ENCODE measurements at places on chromosomes 12 and 14.

DNA sequence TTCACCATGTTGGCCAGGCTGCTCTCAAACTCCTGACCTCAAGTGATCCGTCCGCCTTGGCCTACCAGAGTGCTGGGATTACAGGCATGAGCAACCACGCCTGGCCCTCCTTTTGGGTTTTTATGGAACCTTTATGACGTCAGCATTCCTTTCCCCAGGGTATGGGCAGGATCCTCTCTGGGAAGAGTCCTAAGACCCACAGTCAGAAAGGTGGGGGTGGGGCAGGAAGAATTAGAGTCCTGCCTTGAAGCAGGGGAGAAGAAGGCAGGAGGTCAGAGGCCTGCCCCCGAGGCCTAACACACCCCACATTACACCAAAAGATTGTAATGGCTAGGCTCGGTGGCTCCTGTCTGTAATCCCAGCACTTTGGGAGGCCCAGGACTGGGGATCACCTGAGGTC lies 30.8 kb upstream of the CDK17 start:
- no peak for DNase-seq

GRCh38 chr14:45721472-45721871 lies 468.5 kb upstream of the MIS18BP1 start:
- no peak for DNase-seq

DNA sequence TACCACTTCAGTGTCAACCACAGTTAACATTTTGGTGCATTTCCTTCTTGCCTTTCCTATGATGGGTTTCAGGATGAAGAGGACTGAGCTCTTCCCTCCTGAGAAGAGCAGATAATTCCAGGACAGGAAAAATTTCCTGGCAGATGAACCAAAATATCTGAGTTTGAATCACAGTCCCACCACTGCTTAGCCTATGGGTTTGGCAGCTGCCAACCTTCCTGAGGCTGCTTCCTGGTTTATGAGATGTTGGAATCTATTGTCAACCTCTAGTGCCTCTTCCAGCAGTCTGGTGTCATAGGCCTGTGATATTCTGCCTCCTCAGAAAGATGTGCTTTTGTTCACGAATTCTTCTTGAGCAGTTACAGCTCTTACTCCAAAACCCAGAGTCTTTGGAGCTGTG lies 197.4 kb upstream of the FRMD6 start:
- no peak for DNase-seq

- no peak for DNase-seq
Measured at GRCh38 chr12:13127444-13127843, 24.0 kb upstream of the GSG1 start.

DNA sequence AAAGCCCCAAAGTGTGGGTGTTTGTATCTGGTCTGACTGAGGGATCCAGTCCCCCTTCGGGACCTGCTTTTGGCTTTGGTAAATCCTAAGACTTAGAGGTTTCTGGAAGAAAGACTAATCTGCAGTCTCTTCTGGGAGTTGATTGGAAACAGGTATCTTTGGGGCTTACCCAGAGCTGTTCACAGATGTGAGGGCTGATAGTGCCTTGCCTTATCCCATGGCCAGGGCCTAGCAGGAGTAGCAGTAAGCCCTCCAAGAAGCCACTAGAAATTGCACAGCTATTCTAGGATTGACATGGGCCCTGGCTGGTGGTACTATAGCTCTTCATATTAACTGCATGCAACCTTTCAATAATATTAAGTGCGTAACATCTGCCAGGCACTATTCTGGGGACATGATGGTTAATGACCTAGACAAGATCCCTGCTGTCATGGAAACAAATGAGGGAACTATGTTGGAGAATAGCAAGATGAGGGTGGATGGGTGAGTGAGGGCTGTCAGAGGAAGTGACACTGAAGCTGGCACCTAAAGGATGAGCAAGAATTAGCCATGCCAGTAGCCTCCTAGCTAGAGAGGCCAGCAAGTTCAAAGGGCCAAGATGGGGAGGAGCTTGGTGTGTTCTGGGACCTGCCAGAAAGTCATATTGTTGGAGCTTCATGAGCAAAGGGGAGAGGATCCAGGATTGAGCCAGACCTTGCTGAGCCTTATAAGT lies 71.7 kb downstream of the CRADD start:
- no peak for DNase-seq

DNA sequence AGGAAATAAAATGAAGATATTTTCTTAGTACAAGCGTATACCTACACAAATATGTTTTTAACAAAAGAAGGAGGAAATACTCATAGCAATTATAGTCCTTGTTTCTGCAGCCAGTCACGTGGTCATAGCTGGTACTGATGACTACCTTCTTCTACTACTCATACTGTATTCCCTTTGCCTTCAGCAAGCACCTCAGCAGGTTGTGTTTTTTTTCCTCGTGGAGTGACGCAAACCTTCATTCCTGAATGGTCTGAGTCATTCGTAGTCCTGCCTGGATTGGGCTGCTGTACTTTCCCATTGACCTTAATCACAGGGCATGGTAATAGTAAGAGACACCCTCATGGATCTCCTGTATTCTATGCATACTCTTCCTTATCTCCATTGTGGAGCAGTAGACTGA lies 25.7 kb upstream of the SLC16A7 start:
- DNase-seq = no peak

DNA sequence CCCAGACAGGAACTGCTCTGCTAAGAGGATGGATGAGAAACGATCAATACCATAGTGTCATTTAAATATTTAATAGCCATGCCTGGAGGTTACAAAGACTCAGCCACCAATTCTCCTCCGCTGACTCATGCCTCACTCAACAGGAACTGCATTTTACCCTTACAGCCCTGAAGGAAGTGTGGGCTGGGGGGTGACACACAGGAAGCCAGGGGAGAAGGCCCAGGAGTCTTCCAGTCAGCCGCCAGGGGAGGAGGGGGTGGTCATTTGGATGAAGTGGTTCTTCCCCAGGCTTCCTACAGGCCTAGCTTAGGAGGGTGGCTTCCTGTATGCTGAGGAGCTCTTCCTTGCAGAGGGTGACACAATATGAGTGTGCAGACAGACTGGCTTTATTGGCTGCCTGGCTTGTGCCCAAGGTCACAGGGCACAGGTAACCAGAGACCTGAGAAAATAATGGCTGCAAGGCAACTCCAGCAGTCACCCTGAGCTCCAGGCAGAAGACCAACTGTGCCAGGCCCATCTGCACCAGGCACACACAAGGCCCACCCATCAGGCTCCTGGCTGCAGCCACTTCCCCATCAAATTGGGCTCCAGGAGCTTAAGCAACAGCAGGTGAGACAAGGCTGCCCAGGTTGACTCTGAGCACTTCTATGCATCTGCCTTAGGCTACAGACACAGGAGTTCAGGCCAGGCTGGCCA lies 30.6 kb upstream of the RPLP0 start:
- DNase-seq = peak; percentile 74

DNA sequence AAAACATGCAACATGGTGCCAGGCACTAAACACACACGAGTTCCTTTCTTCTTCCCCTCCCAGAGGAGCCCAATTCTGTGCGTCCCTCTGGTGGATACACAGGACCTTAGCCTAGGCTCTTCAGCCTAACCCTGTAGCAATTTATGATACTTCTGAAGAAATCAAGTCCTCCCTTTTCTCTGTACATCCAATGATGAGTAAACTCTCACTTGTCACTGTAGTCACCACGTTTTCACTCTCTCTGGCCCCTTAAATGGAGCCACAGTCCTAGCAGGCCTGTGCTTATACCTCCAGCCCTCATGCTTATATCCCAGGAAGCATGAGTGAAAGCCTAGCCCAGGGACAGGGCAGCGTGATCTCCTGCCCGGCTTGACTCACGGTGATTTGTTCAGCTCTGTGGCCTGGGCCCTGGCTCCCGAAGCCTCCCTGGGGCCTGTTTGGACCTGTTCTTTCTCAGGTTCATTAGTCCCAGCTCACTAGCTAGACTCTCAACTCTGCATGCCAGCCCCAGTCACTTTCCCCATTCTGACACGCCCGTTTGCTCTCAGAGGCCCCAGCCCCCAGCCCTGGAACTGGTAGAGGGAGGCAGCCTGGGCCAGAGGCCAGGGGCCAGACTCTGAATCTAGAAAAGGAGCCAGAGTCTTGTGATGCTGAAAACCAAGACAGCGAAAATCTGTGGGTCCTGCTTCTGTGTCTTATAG lies 24.1 kb upstream of the PLEKHG3 start:
- no peak for DNase-seq

DNA sequence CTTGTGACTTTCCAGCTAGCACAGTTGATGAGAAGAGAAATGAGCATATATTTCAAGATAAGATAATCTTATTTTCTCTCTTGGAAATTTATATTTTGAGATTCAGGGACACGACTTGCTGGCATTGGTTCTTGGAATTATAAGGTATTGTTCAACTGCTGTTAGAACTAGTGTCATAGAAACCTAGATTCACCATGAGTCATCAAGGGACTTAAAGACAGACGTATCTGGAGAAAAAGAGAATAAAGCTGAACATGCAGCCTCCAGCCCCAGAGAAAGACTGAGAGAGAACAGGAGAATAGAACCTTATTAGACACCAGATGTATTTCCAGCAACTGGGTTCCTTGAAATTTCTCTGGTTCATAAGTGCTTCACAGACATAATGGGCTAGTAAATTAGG lies 194.4 kb upstream of the PPFIA2 start:
- no peak for DNase-seq

- DNase-seq = peak; percentile 26
Measured at GRCh38 chr12:20492251-20492760, 124.0 kb downstream of the PDE3A start.

DNA sequence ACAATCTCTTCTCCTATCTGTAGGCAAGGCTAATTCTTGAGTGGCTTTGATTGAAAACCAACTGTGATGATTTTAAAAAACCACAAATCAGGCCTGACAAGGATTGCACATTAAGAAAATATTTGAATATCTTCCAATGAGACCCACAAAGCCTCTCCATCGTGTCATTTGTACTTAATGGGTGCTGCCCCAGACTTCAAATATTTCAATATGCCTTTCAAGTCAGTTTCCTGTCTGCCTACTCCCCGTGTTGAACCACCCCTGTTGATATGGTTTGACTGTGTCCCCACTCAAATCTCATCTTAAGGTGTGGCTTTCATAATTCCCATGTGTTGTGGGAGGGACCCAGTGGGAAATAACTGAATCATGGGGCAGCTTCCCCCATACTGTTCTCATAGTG lies 159.7 kb upstream of the EGLN3 start:
- DNase-seq = no peak
